ENCODE measurements at places on chromosomes 1 and 21.

DNA sequence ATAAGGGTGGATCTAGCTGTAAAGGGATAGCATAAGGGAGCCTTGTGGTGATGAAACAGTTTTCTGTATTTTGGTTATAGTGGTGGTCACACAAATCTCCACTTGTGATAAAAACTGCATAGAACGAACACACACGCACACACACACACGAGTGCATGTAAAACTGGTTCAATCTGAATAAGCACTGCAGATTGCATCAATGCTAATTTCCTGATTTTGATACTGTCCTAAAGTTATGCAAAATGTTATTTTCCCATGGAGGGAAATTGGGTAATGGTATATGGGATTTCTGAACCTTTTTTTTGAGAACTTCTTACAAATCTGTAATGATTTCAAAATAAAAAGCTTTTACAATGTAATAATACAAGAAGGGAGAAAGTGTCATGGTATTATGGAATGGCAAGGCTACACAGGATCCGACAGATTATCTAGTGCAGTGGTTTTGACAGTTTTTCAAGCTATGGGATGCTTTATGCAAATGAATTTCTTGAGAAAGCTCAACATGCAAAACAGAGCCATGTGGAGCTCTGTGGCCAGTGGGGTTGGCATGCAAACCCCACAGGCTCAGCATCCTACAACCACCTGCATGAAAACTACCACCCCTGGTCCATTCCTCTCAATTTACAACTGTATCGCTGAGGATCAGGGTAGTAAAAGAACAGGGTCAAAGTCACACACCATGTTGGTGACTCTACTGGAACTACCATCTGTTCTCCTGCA lies 18.8 kb downstream of the SLC41A1 start:
- DNase-seq: no peak

DNA sequence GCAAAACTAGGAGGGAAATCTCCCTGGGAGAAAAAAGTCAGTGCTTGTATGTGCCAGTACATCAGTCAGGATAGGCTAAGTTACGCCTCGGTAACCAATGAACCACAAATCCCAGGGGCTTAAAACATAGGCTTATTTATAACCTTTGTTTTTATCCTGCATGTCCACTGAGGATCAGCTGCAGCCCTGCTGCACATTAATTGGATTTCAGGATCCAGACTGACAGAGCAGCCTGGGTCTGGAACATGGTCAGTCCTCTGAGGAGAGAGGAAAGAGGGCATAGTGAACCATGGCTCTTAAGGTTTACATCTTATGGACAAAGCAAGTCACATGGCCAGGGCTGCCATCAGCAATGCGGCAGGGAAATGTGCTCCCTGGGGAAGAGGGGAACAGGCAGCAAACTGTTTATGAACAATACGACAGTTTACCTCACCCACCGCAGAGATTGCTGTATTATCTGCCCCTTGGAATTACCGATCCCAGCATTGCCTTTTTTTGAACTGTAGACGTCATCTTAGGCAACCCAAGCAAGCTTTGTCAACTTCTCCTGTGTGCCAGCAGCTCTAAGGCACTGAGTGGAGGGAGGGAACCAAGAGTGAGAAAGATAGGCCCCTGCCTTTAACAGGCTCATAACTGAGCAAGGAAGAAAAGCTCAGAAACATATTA lies 9.1 kb upstream of the SPRR4 start:
- no peak for DNase-seq

- DNase-seq: no peak
These were observed 50.6 kb downstream of the SLC2A1 start for GRCh38 chr1:42908046-42908445.

- DNase-seq: no peak
These were observed 62.1 kb downstream of the FH start for GRCh38 chr1:241457421-241457820.

- DNase-seq: no peak
These were observed 6.0 kb upstream of the AGPAT3 start for GRCh38 chr21:43858806-43859648.

DNA sequence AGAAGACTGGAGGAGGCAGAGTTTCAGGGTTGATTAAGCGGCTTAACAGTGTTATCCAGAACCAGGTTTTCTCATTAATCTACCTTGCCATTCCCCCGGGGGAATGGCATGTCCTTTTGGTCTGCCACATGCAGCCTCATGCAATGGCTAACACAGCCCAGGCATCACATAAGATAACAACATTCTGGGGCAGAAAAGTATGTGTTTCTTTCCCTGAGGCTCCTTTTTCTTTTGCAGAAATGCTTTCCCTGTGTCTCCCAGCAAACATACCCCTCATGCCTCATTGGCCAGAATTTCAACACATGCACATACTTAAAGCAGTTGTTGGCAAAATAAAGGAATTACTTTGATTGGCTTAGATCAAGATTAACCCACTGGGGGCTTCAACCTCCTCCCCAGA lies 98.6 kb downstream of the OMA1 start:
- no peak for DNase-seq

DNA sequence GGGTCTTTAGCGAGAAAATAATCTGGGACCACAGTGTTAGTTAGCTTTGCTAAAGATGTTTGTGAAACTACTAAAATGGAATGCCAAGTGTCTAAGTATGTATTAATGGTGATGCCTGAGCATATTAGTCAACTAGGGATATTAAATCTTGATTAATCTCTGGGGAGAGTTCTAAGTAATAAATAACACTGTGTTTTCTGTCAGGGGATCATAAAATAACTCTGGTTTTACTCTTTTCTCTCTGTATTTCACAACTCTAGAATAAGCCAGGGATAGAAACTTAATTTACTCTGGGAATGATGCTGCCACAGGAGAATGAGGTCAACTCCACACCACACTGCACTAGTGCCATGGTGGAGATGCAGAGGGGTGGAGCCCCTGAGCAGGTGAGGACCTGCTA lies 399.2 kb downstream of the PTBP2 start:
- no peak for DNase-seq

DNA sequence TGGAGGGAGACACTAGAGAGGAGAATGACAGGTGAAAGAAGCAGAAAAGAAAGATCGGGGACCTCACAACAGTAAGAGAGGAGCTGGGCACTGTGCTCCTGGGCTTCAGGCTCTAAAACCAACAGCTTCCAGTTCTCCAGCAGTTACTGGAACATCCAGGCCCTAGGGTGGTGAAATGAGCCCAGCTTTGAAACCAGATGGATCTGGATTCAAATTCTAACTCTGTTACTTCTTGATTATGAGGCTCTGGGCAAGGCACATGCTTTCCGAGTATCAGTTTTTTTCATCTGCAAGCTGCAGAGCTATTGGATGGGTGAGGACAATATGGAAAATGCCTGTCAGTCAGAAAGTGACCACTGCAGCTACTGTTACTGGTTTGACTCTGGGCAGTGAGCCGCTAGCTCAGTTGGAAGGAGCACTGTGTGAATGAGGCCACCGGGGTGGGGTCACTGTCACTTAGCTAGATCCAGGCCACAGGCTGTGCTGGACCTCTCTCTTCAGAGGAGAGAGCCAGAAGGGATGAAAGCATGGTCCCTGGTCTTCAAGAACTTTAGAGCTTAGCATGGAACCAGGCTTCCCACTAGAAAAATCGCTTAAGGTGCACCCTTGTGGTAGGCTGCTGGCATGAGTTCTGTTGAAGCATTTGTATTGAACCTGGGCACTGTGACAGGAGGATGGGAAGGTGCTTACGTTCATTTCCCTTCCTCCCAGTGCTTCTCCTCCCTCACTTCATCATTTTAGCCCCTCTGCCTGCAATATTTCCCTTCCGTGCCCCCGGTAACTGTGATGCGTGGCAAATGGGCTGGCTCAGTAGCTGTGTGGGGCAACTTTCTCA lies 12.2 kb downstream of the PLEKHO1 start:
- no peak for DNase-seq

DNA sequence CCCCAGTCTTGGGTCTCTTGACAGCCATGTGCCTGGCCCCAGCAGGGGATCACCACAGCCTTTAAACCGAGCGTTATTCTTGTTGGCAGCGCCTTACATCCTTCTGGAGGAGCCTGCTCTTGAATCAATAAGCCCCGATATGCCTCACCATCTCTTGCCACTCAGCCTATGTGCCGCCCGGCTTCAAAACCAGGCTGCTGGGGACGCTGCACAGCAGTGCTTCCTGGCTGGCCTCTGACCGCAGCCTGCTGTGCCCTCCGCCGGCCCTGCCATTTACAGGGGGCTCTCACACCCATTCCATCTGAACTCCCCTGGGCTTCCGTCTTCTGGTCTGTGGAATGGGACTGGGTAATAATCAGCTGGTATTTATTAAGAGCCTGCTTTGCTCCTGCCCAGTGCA lies 3.0 kb upstream of the PEX10 start:
- DNase-seq: no peak

DNA sequence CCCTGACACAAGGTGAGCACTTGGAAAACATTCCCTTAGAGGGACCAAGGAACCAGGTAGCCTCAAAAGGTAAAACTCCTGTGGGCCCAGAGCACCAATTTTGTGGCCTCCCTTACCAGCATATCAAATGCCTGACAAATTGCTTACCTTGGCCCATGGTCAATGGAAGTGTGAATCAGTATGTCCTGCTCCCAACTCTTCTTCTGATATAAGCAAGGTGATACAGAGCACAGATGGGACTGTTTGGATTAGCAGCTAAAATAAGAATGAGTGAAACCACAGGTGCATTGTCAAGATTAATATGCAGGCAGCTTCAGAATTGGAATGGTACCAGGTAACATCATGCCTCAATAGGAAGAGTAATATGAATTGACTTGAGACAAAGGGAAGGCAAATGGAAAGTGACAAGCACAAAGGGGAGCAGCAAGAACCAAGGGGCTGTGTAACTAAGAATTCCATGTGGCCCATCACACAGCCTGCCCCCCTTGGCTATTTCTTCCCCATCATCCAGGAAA lies 156.8 kb upstream of the KCND3 start:
- DNase-seq: no peak

- DNase-seq: no peak
These were observed 6.3 kb downstream of the ASPM start for GRCh38 chr1:197140121-197140520.

DNA sequence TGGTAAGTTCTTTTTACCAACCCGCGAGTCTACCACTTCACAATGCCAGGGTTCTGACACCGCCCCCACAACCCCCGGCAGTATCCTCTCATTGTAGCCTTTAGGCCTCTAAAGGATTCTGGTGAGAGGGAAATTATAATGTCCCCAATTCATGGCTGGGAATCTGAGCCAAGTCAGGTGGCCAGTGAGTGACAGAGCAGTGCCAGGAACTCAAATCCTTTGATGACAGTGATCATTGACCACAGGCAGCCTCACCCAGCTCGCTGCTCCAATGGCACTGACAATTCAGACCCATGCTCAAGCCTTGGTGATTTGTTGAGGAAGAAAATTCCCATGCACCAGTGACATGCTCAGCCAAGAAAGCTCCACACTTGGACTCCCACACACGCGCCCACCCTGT lies 63.4 kb upstream of the CSF1 start:
- DNase-seq: no peak

DNA sequence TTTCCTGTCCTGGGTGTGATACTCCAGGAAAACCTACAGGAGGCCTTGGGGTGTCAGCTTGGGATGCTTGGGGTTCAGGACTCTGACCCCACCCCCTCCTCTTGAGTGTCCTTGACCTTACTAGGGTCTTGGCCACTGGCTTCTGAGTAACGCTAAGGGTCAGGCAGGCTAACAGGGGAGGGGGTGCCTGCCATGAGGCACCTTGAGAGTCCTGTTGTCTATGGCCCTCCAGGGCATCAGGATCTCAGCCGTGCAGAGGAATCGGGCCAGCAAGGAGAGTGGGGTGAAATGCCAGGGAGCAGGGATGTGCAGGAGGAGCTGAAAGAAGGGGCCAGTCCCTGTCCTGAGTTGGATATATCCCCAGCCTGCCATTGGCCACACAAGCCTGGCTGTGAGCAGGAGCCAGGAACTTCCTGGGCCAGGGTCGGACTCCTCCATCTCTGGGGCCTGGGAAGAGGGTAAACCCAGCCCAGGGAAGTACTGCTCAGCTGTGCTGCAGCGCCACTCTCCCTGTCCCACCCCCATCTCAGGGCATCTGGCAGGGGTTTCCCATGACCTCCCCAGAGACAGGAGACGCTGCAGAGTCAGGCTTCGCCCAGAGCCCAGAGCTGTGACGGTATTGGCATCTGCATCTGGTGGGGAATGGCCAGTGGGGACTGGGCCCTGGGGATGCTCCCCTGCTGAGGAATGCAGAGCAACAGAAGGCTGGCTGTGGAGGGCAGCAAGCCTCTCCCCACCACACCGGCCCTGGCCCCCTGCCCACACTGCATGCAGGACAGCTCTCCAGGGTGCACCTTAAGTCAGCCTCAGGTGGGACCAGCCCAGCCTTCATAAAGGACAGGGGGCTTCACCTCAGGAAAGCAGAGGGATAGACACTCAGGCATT lies 6.3 kb downstream of the KIF21B start:
- no peak for DNase-seq

GRCh38 chr21:23217597-23217996 lies 2219.4 kb downstream of the NCAM2 start:
- no peak for DNase-seq

- no peak for DNase-seq
These were observed 4.8 kb upstream of the CTRC start for GRCh38 chr1:15433471-15433870.

DNA sequence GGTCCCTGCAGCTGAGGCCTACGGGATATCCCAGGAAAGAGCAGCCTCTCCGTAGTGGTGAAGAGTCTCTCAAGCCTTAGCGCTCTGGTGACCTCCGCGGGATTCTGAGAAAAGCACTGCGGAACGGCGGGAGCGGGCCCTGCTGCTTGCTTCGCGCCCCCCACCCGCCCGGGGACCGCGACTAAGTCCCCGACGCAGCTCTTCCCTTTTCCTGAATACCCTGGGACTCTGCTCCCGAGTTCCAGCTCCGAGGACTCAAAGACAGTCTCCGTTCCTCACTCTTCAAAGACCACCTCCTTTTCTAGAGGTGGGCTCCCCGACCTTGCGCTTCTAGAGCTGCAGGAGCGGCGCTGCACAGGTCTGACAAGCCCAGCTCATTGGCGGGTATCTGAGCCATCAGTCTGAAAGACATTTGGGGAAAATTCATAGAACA lies 3.6 kb upstream of the PRRX1 start:
- no peak for DNase-seq

DNA sequence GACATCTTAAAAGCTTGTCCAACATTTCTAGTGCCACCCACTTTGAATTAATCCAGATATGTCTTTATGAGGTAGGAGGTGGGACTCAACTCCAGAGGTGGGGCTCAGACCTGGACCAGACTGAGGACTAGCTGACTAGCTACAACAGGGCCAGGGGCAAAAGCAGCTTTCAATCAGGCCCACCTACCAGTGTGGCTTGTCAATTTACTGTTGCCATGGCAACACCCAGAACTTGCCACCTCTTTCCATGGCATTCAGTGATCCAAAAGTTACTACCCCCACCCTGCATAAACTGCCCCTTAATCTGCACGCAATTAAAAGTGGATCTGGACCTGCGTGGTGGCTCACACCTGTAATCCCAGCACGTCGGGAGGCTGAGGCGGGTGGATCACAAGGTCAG lies 113.2 kb upstream of the KAZN start:
- no peak for DNase-seq
